ENCODE measurements at places on chromosomes 11 and 22.

GRCh38 chr22:22761606-22761962 lies 117.2 kb downstream of the GGTLC2 start:
- DNase-seq = no peak

- DNase-seq = peak; percentile 80
Observed at GRCh38 chr22:30116362-30117117, 36.3 kb downstream of the HORMAD2 start.

- DNase-seq = no peak
Observed at GRCh38 chr22:47547239-47547661, 784.8 kb downstream of the TBC1D22A start.

DNA sequence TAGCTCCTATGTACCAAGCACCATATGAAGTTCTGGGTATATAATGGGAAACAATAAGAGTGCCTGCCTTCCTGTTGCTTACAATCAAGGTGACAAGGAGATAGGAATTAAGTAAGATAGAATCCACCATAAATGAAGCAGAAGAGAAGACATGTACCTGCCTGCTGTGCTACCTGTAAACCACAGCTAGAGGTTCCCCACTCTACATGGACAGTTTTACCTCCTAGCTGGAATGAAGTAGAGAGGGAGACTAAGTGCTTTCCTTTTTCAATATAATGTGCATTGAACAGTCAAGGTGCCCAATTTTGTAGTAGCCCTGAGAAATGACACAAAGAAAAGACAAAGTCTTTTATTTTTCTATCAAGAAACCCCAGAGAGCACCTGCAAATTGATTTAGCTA lies 984.6 kb downstream of the DLG2 start:
- no peak for DNase-seq

- DNase-seq = no peak
Observed at GRCh38 chr22:24681236-24681635, 78.2 kb downstream of the GGT1 start.

- no peak for DNase-seq
Observed at GRCh38 chr22:25661073-25661472, 80.9 kb upstream of the MYO18B start.

GRCh38 chr11:97502201-97502600 lies 1112.4 kb downstream of the JRKL start:
- DNase-seq = no peak

DNA sequence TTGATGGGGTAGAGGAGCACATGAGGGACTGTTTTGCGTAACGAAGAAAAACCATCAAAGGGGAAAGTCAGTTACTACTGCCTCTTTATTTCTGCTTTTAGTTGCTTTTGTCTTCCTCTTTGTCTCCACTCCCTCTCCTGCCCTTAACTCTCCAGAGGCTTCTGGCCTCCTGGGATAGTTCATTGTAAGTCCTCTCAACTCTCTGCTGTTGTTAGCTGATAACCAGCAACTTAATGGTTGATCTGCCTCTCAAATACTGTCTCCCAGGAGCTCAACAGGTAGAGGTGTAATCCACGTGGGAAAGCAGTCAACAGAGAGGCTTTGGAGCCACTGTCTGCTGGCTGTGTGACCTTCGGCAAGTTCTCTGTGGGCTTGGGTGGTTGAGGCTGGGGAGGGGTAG lies 47.3 kb downstream of the CCDC81 start:
- DNase-seq = no peak

DNA sequence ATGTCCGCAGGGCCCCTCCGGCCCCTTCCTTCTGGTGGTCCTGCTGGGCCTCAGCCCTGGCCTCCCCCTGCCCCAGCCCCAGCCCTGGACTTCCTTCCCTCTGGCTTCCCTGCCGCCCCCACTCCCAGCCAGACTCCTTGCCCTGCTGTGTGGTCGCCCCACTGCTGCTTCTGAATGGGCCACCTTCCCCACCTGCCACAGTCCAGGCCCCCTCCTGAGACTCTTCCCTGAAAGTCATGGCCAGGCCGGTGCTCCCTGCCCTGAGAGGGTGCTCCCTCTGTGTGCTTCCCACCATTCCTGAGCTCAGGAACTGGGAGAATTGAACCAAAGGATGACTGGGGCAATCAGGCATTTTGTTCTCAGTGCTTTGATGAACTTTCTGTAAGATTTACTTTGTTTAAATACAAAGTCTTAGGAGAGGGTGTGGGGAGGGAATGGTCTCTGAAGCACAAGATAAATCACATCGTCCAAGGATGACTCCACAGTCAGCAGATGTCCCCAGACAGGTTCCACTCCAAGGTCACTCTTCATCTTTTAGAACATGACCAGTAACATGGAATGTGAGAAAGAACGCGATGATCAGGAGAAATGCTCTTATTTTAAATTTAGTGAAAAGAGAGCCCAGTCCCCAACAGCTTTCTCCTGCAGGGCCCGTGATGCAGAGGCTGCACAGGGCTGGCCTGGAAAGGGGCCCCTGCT lies 774 bp downstream of the APOBEC3D start:
- no peak for DNase-seq

- no peak for DNase-seq
Observed at GRCh38 chr22:24068377-24068680, 57.2 kb downstream of the CABIN1 start.

- no peak for DNase-seq
Observed at GRCh38 chr22:26812731-26813130, 155.3 kb downstream of the MIAT start.

- no peak for DNase-seq
Observed at GRCh38 chr22:40450616-40451015, 80.2 kb downstream of the SGSM3 start.

DNA sequence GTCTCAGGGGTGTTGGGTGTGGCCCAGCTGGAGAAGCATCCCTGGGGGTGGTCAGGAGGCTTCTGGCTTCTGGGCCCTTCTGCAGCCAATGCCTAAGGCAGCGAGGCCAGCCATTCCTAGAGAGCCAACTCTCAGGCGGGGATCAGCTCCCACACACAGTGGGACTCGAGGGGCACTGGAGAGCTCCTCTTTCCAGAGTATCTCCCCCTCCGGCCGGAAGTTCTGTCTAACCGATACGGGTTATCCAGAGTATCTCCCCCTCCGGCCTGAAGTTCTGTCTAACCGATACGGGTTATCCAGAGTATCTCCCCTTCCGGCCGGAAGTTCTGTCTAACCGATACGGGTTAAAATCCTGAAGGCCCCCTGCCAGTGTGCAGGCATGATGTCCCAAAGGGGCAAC lies 71.2 kb upstream of the B3GAT1 start:
- no peak for DNase-seq

DNA sequence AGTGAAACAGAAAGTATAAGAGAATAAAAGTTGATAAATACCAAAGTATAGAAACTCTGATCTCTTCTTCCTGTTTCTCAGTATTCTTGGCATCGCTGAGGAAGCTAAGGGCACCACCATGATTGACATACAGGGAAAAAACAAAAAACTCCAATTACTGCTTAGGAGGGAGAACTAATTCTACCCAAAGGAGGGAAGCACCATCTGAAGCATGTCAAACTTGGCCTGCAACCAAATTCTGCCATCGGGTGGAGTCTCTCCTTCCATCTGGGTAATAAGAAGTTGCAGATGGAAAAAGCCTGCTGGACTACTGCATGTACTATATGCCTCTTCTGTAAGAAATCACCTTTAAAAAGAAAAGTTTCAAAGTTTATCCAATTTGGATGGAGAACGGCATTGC lies 30.5 kb upstream of the PPP2R1B start:
- no peak for DNase-seq

- DNase-seq = no peak
Observed at GRCh38 chr11:69053546-69054396, 5.0 kb downstream of the TPCN2 start.

GRCh38 chr22:29125844-29126243 lies 53.0 kb downstream of the KREMEN1 start:
- no peak for DNase-seq

DNA sequence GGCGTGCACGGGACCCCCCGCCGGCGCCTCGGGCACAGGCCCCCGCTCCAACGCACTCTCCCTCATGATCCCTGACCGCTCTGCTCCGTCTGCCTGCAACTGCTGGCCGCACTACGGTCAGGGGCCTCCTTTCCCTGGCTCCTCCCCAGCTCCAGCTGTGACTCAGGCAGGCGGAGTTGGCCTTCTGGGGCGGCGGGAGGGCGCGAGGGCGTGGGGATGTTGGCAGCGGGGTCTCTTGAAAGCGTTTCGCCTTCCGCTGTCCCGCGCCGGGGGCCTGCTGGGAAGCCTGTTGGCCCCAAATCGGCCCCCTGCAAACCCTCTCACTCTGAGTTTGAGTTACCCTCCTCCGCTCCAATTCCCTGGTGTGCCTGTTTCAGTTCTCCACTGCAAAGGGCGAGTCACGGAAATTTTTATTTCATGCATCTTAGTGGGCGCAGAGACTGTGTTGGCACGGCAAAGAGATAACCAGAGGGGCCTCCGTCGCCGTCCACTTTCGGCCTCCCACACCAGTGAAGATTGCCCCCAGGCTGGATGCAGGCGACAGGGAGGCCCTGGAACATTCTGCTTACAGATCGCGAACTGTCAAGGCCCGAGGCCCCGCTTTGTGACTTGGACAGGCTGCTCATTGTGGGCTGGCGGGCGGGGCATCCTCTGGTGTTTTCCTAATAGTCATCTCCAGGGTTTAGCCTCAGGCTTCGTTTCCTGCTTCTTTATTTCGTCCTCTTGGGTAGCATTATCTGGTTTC lies at the start of gene CAVIN3:
TSS of gene CAVIN3 (minus strand) at position 91 of the 745 bp plus-strand sequence. CDS start at position 66, 25 bp downstream.
- DNase-seq = peak; percentile 89

- no peak for DNase-seq
Observed at GRCh38 chr11:133821776-133822175, 23.5 kb downstream of the SPATA19 start.

- peak; percentile 5 for DNase-seq
Observed at GRCh38 chr11:22666688-22667439, 453 bp downstream of the GAS2 start.

GRCh38 chr11:43825217-43825816 lies 55.3 kb upstream of the ALKBH3 start:
- DNase-seq = peak; percentile 57

DNA sequence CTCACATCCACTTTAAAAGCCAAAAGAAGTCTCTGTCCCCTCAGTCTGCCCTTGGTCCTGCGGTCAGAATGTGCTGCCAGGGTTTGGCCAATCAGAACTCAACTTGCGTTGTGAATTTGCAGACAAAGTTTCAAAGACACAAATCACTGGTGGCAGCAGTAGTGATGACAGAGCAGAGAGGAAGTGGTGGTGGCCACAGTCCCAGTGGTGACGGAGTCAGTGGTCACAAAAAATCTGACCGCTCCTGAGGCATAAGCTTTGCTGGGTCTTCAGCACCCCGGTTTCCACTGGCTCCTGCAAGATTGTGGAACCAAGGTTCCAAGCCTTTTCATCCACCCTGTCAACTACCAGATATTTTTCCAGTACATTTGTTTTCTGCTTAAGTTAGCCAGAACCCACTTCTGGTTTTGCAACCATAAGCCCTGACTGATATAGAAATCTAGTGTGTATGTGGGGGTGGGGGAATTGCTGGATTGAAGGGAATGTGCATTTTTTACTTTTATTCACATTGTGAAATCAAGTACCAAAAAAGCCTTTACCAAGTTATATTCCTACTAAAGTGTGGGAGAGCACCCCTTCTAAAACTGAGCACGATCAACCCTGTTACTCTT lies 112.3 kb downstream of the TMPRSS5 start:
- no peak for DNase-seq

GRCh38 chr11:11580841-11581411 lies 40.9 kb downstream of the GALNT18 start:
- DNase-seq = peak; percentile 53

DNA sequence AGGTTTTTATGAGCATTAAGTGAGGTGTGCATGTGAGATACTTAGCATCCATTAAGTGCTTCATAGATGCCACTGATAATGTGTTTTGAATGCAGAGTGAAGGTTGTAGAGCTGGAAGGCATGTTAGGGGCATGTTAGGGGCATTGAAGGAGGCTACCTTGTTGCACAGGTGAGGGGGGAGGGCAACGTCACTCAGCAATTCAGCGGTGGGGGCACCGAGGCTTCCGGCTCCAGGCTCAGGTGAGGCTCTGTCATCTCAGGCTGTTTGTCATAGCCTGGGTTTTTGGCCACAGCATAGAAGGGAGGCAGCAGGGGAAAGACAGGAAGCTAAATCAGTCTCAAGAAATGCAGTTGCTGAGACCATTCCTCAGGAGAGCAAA lies 299.0 kb downstream of the NTM start:
- no peak for DNase-seq

DNA sequence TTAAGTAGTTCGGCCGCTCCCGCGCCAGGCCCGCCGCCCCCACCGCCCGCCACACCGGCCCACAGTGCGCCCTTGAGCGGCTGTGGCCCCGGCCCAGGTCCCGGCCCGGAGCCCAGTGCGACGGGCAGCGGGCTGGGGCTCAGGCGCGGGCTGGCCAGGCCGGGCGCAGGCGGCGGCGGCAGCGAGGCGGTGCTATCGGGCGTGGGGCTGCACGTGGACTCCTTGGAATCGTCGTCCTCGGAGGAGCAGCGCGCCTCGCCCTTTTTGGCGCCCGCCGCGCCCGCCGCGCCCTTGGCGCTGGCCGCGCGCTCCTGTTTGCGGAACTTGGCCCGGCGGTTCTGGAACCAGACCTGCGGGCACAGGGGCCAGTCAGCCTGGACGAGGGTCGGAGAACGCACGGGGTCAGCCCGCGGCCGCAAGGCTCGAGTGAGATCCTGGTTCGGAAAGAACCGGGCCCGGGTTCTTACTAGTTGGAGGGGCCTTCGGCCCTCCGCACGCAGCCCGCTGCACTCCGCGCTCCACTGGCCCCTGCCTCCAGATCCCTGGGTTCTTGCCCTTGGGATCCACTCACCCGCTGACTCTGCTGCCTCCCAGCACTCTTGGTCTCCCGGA lies 4.0 kb downstream of the PHOX2A start:
- peak; percentile 45 for DNase-seq

- peak; percentile 68 for DNase-seq
Observed at GRCh38 chr11:93902921-93903320, 52.5 kb upstream of the VSTM5 start.

DNA sequence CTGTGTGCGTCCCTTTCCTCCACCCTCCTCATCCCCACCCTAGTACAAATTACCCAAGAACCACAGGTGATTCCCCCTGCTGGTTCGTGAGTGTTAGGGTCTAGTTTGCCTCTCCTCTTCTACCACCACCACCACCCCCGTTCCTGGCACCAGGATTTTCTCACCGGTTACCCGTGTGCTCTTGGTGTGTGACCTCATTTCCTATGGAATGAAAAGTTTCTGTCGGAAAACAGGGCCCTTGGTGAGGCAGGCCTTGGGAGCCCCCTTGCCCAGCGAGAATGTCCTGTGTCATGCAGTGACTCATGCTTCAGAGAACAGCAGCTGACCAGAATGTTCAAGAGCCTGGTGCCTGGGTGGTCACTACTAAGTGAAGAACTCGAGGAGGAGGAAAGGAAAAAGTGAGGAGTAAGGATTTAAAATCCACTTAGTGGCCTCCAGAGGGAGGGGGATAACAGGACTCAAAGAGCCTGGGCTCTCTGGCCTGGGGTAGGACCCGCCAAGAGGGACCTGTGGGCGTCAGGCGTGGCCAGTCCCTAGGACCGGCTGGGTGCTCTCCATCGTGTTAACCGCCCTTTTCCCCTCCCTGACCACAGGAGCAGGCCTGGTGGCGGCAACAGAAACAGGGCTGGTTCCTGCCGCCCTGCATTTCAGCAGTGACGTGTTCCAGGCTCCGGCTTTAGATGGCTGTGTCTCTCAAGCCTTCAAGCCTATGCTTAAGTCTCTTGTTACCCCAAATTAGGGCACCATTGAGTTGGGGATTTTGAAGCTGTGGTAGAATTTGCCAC lies 30.2 kb downstream of the C22orf31 start:
- peak; percentile 62 for DNase-seq
